Fibroblast of lung (primary cell): ENCODE measurements at places on chromosomes 1 and 21.

GRCh38 chr1:37746806-37747205, 18.1 kb downstream of the EPHA10 start:
- DNase-seq: no peak

- no peak for DNase-seq
Observed at GRCh38 chr1:181080556-181080955, 7.9 kb upstream of the IER5 start.

DNA sequence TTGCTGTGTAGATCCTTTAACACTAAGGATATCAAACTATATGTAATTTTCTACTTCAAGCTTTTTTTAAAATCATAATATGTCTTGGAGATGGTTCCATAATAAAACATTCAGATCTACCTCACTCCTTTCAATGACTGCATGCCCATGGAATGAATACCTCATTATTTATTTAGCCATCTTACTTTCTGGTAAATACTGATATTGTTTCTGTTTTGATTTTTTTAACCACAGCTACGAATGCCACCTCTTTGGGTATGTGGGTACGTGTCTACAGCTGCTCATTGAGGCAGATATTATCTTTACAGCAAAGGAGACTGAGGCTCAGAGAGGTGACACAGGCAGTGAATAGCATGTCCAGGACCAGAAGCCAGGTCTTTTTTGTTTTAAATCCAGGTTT, 215.7 kb downstream of the ST6GALNAC3 start:
- peak; percentile 12 for DNase-seq

- no peak for DNase-seq
Observed at GRCh38 chr1:27569088-27569460, 34.9 kb downstream of the AHDC1 start.

DNA sequence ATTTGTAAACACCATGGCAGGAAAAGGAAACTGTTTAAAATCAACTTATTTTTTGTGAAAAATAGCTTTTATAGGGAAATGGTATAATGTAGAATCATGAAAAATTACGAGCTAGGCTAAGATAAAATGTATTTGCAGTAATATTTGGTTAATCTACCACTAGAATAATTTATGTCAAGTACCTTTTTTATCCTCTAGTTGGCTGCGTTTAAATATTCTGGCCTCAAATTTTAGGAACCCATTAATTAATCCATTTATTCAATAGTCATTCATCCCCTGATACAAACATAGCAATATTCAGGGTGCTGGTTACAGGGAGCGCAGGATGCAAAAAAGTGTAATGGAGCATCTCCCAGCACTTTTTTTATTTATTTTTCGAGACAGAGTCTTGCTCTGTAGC, 8.6 kb upstream of the IER5 start:
- no peak for DNase-seq

DNA sequence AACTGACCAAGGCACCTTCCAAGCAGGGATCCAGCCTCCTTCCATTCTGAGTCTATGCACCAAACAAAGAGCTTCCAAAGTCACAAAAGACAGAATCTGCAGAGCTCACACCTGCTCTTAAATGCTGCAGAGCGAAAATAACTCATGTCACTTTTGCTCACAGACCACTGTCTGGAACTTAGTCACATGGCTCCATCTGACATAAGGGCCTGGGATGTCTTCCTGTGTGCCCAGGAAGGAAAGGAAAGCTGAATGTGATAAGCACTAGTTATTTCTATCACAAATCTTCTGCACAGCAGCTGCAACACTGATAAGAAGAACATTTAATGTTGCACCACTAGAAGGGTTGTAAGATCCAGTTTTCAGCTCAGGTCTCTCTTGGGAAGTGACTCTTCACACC, 39.5 kb upstream of the SGIP1 start:
- DNase-seq: no peak

GRCh38 chr21:25283720-25284119, 323.6 kb downstream of the MRPL39 start:
- peak; percentile 57 for DNase-seq

DNA sequence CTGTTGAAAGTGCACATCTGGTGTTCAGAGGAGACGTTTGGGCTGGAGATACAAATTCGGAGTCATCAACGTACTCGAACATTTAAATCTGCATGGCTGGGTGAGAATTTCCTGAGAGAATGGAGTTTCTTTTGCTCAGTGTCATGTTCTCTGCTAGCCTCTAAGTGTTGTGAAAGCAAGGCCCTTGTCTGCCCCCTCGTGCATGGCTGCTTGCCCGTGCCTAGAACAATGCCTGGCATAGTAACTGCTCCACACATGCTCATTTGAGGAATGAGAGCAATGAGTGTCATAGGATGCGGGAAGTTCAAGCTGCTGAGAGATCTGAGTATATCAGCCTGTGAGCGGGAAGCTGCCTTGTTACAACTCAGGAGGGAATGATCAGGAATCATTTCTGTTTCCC, 171.1 kb upstream of the CSF3R start:
- DNase-seq: peak; percentile 12

GRCh38 chr1:244054247-244054923, 3.3 kb downstream of the ZBTB18 start:
- DNase-seq: no peak

DNA sequence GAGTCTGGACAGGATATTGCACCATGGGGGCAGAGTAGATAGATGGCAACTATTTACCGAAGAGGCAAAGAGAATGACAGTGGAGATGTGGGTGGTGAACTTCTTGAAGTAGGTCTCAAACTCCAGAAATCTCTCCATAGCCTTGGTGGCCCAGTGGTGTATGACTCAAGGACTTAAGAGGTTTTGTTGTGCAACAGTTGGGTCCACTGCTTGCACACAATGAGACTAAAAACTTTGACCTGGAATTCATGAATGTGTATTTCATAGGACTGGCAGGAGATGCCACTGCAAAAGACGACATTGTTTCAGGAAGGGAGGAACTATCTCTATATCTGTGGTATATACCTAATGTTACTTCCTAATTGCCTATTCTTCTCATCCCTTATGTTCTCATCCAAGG, 75.9 kb downstream of the ZSCAN20 start:
- DNase-seq: no peak

- no peak for DNase-seq
Observed at GRCh38 chr1:243727503-243728203, 122.4 kb downstream of the AKT3 start.

GRCh38 chr1:21510885-21511578, 1.8 kb downstream of the ALPL start:
- DNase-seq: peak; percentile 28
